ENCODE measurements at places on chromosomes 4 and X. TPM values are rescaled to one million over a fixed set of nuclear protein-coding genes. Genes with fewer than 3 reads are reported as not detected.
A peak's percentile ranks its signal among the peaks of the same experiment; 100 is the strongest.

Gene SPANXB1
- total RNA-seq: not detected

Gene DIPK2B
- not detected for total RNA-seq

Gene GPR82
- total RNA-seq: not detected

Gene HCFC1
- total RNA-seq: 109 TPM

Gene HSD17B13
- 0.19 TPM for total RNA-seq

DNA sequence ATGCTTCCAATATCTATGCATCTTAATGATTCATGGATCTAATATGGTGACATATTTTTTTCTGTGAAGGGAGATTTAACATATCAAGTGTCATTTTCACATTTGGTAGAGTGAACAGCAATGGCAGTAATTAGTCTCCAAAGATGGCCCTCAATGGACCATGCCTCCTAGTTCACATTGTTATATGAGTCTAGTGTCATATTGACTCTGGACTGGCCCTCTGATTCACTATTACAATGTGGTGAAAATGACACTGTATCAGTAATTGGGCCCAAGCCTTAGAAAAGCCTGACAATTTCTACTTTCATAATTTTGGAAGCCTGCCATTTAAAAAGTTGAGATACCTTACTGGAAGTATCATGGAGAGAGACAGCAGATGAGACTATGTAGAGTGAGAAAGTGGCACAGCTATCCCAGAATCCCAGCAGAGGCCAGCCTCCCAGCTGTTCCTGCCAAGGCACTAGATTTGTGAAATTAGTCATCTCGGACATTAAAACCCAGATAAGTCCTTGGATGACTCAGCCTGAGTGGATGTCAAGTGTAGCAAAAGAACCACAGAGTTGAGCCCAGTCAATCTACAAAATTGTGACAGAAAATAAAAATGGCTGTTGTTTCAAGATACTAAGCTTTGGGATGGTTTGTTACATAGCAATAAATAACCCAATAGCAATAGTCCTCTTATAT lies 68.4 kb downstream of the ARHGEF38 start:
- H3K4me3 ChIP-seq: no peak overlapping the region
- H3K36me3 ChIP-seq: no peaks in the 10 kb centered on the region
- H3K27ac ChIP-seq: no peak overlapping the region
- no peaks in the 10 kb centered on the region for H3K27me3 ChIP-seq
- H3K4me1 ChIP-seq: no peaks in the 10 kb centered on the region

GRCh38 chrX:103647630-103648029 lies 18.9 kb downstream of the TCEAL1 start:
- peaks cover 15% of the 10 kb centered on the region for H3K27me3 ChIP-seq
- H3K36me3 ChIP-seq: no peaks in the 10 kb centered on the region
- H3K4me3 ChIP-seq: no peak overlapping the region
- H3K27ac ChIP-seq: no peak overlapping the region
- DNase-seq: no peak

DNA sequence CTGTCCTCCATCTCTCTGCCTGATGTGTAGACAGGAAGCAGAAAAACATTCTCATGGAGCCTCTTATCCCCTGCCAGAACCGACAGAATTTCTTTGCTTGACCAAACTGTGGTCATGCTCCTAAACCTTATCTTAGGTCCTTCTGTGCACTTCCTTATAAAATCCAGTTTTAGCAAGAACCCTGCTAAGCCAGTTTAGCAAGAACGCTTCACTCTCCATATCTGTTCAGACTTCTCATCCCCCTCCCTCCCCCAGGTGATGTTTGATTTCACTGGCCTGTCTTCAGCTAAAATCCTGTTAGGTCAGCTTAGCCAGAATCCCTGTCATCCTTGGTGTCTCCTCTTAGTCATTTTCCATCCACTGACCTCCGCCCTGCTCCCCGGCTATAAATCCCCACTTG lies 1130.9 kb upstream of the PRKX start:
- H3K36me3 ChIP-seq: no peaks in the 10 kb centered on the region
- no peak overlapping the region for H3K4me3 ChIP-seq
- H3K27me3 ChIP-seq: no peaks in the 10 kb centered on the region
- no peak for DNase-seq

GRCh38 chr4:40962551-40963180 lies 212.9 kb downstream of the NSUN7 start:
- DNase-seq: no peak
- H3K4me1 ChIP-seq: no peaks in the 10 kb centered on the region
- no peaks in the 10 kb centered on the region for H3K36me3 ChIP-seq
- H3K4me3 ChIP-seq: no peak overlapping the region
- H3K27ac ChIP-seq: no peak overlapping the region
- H3K27me3 ChIP-seq: peaks cover 3% of the 10 kb centered on the region

GRCh38 chr4:110905367-110905766 lies 282.5 kb upstream of the PITX2 start:
- H3K4me3 ChIP-seq: no peak overlapping the region
- H3K27me3 ChIP-seq: no peaks in the 10 kb centered on the region
- no peaks in the 10 kb centered on the region for H3K4me1 ChIP-seq
- H3K27ac ChIP-seq: no peak overlapping the region

GRCh38 chr4:111797455-111798163 lies 347.6 kb upstream of the FAM241A start:
- no peak for DNase-seq
- no peaks in the 10 kb centered on the region for H3K27me3 ChIP-seq
- H3K27ac ChIP-seq: no peak overlapping the region

GRCh38 chr4:88811904-88812303 lies 114.3 kb upstream of the NAP1L5 start:
- peaks cover 16% of the 10 kb centered on the region for H3K36me3 ChIP-seq
- H3K27ac ChIP-seq: no peak overlapping the region
- DNase-seq: peak; percentile 25
- no peak overlapping the region for H3K4me3 ChIP-seq
- H3K4me1 ChIP-seq: peaks cover 8% of the 10 kb centered on the region

DNA sequence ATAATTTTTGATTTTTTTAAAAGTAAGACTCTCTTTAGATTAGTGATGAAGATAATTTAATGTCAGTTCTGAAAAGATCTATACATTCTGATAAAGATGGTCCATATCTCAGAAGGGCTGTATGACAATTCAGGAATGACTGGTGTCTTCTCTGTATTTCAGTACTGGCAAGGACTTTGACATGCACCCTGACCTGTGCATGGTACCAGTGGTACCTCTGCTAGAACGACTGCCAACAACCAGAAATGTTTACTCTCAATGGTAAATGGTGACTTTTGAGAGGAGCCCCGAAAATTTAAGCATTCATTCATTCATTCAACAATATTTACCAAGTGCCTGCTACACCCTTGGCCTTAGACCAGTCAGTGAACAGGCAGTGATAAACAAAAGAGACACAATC lies 4.8 kb downstream of the NR3C2 start:
- H3K27me3 ChIP-seq: peaks cover 32% of the 10 kb centered on the region
- no peak for DNase-seq
- no peaks in the 10 kb centered on the region for H3K36me3 ChIP-seq
- H3K27ac ChIP-seq: no peak overlapping the region

- H3K27ac ChIP-seq: no peak overlapping the region
- H3K4me3 ChIP-seq: no peak overlapping the region
- peak; percentile 59 for DNase-seq
These were observed 547.5 kb downstream of the SMARCA1 start for GRCh38 chrX:128975745-128976144.

DNA sequence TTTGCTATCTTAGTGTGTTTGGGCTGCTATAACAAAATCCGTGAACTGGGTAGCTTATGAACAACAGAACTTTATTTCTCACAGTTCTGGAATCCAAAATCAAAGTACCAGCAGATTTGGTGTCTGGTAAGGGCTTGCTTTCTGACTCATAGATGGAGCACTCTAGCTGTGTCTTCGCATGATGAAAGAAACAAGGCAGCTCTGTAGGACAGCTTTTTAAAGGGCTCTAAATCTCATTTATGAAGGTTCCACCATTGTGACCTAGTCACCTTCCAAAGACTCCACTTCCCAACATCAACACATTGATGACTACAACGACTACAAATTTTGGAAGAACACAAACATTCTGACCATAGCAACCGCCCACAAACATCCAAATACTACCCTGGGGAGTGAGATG lies 158.6 kb upstream of the LCORL start:
- no peak for DNase-seq
- H3K36me3 ChIP-seq: no peaks in the 10 kb centered on the region
- H3K4me1 ChIP-seq: no peaks in the 10 kb centered on the region
- H3K4me3 ChIP-seq: no peak overlapping the region
- no peaks in the 10 kb centered on the region for H3K27me3 ChIP-seq

- H3K27me3 ChIP-seq: no peaks in the 10 kb centered on the region
- H3K4me1 ChIP-seq: no peaks in the 10 kb centered on the region
- H3K4me3 ChIP-seq: no peak overlapping the region
These were observed 2.0 kb upstream of the RIPPLY1 start for GRCh38 chrX:106905064-106905708.
